Stimulated activated CD4-positive, alpha-beta T cell treated with anti-CD3 and anti-CD28 coated beads, Interleukin-2, amount 100 ng/mL, for 4 hours (primary cell): ENCODE measurements at places on chromosomes 12 and 14.

DNA sequence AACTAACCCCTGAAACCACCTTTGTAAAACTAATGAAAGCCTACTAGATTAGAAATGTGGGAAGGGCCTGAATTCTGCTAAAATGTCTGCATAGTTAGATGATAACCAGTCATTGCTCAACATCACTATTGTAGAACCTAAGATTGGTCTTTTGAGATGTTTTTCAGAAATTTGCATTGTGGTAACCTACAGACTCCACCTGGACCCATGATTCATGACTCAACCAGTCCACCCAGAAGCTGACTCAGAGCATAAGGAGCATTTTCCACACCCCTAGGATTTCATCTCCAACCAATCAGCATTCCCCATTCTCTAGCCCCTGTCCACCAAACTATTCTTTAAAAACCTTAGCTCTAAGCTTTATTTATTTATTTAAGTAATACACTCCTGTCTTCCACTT is 30.4 kb upstream of the CHGA start:
- no peak for DNase-seq

- DNase-seq: no peak
Measured at GRCh38 chr14:78324353-78324752, 154.2 kb downstream of the NRXN3 start.

GRCh38 chr12:95462551-95462950 is 11.4 kb upstream of the METAP2 start:
- no peak for DNase-seq

DNA sequence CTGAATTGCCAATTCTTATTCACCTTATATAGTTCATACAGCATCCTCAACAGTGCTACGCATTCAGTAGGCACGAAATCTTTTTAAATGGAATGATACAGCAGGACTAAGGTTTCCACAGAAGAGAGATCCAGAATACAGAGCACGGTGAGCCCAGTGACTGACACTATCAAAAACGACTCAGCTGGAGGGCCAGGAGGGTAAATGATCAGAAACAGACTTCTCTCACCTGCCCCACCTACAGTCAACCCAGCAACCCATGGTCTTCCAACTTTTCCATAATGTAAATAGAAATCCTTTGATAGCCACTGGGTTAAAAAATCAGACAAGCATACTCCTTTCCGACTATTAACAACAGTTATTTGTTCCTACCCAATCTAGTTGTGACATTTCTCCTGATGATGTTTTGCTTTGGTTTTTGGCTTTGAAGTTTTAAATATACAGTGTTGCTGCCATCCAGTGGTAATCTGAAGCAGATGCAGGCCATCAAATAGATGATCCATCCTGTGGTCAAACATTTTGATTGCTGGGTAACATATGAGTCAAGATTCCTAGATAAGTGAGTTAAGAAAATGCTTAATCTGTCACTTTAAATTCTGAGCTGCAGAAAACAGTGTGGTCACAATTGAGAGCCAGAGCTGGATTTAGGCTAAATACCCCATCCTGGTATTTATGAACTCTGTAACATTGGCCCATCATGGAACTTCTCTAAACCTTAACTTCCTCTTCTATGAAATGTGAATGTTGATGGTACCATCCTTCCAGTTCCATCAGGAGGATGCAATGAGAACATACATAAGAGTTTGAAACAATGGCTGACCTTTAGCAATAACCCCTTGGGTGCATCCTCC is 42.0 kb downstream of the GPHB5 start:
- no peak for DNase-seq

GRCh38 chr12:480831-481816 is 21.4 kb downstream of the B4GALNT3 start:
- DNase-seq: no peak

DNA sequence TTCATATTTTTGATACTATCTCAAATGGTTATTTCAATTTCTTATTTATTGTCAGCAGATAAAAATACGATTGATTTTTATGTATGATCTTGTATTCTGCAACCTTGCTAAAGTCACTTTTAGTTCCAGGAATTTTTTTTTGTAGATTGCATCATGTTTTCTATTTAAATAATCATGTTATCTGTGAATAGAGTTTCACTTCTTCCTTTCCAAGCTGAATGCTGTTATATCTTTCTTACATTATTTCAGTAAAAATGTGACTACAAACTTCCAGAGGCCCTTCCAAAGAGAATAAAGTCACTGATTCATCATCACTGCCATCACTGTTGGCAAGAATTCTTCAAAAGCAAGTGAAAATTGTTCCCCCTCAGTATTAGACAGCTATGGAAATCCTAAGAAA is 104.7 kb upstream of the RAP1B start:
- DNase-seq: no peak

DNA sequence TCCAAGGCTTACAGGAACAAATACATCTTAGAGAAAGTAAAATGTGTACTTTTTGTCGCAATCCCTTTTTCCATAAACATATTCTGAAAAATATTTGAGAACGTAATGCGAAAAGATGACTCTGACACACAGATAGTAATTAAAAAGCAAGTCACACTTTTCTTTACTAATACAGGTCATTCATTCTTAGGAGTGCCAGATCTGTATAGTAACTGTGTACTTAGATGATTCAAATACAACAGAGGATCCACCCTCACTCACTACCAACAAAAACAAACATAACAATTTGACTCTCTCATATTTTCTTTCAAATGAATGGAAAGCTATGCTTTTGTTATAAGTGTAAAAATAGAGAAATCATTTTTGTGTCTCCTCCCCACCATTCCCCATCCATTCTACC is 795.4 kb downstream of the SLC6A15 start:
- no peak for DNase-seq

- DNase-seq: peak; percentile 30
Measured at GRCh38 chr12:71746974-71747611, 7.6 kb upstream of the RAB21 start.

DNA sequence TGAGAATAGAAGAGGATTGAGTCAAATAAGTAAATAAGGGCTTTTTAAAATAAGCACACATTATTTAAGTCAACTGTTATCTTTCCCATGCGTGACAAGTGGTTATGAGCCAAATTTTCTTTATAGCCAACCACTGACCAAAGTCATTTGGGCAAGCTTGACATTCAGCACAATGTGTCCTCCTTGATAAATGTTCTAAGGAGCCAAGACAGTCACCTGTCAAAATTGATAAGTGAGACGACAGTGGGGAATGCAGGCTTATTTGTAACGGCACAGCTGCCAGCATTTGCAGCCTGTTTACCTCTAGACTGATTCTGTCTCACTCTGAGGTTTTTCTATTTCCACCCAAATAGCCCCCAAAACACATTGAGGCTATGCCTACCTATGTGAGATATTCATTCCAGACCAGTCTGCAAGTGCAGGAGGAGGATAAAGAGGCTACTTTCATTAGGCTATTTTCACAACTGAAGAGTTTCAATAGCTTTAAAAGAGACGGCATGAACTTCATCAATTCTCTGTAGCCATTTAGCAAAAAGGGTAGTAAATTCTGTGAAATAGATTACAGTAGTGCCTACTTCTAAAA is 339.5 kb downstream of the PDZRN4 start:
- no peak for DNase-seq

DNA sequence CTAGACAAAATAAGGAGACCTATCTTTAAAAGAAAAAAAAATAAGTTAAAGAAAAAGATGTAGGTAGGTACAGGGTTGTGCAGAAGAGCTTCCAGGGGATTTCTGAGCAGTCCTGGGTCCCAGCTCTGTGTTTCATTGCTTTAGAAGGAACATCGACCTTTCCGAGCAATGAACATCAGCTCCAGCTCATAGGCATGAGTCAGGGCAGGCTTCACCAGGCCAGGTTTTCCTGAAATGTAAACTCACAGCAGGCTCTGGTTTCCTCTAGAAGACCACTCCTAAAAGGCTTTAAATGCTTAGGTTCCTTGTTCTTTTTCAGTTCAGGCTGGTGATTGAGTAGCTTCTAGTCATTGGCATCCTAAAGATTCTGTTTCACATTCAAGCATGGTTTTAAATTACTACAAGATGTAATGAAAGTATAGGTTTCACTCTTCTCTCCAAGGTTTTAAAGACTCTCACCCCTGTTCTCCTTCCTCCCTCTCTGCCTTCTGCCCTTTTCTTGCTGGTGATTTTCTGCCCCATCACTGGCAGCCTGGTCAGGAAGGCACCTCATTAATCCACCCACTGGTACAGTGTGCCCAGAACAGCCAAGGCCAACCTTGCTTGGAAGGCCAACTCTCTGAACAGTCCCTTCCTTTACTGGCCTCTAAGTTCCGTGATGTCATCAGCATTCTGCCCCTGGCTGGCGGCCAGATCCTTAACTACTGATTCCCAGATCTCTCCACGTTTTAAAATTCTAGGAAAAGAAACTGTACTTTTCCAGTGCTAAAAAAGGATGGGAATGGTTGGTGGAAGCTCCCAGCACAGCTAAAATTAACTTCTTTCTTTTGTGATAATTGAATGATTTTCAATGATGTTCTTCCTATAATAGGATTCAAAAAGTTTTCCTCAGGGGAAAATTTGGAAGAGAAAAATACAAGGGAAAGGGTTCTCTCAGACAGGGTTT is 109.4 kb upstream of the HIF1A start:
- no peak for DNase-seq

- no peak for DNase-seq
Measured at GRCh38 chr12:99068993-99069747, 424.1 kb downstream of the APAF1 start.

- no peak for DNase-seq
Measured at GRCh38 chr12:7099290-7099996, 7.2 kb upstream of the C1R start.

GRCh38 chr14:104973135-104973384 is 5.1 kb downstream of the AHNAK2 start:
- DNase-seq: no peak

GRCh38 chr12:123801573-123802178 is 39.6 kb downstream of the DNAH10 start:
- no peak for DNase-seq

GRCh38 chr12:54421879-54422250 is 2.8 kb upstream of the ITGA5 start:
- DNase-seq: no peak

GRCh38 chr12:105462831-105463230 is 132.3 kb downstream of the C12orf75 start:
- DNase-seq: no peak

DNA sequence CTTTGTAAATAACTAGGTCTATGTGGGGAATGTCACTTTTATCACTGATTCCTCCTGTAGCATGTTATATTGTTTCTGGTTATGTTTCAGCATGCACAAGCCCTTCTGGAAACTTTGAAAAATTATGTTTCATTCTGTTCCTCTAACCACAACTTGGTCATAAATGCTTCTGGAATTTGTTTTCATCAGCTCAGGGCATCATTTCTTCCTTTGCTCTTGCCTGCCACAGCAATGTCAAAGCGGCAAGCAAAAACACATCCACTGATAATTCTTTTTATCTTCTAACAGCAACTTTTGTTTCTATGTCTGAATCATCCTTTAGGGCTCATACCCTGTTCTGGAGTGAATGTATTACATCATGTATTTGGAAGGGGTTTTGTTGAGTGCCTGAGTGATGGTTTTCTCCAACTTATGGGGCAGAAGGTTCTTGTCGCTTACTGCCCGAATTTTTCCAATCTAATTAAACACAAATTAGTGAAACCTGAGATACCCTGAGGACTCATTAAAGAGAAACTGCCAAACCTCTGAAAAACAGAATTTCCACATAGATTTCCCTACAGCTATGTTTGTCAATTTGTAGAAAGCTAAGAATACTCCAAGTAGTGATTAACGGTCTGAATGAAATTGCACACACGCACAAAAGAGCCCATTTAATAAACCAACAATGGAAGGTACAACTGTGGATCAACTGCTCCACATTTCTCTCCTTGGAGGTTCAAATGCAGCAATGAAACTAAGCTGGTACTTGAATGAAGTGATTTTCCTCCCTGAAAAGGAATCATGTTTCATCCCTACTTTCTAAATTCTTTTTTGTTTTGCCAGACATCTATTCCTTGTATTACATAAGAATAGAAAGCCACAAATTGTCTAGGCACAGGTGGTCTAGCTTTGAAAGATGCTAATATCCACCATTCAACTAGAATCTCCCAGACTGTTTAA is 173.5 kb upstream of the KRR1 start:
- DNase-seq: no peak

GRCh38 chr14:77197988-77198387 is 16.4 kb downstream of the TMEM63C start:
- DNase-seq: no peak

- DNase-seq: peak; percentile 71
Measured at GRCh38 chr14:90697577-90698206, 118.5 kb downstream of the TTC7B start.

GRCh38 chr14:62118461-62118860 is 356.2 kb downstream of the SNAPC1 start:
- no peak for DNase-seq

DNA sequence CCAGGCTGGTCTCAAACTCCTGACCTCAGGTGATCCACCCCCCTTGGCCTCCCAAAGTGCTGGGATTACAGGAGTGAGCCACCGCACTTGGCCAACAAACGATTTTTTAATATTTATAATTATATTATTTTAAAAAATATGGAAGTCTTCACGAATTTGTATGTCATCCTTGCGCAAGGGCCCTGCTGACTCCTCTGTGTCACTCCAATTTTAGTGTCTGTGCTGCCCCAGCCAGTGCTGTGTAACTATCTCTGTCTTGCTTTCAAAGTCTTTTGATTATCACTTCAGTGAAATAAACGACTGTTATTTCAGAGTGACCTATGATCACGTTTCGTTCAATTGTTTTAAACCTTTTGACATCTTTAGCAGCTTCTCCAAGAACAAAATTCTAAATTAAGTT is 13.1 kb upstream of the MMP17 start:
- DNase-seq: no peak

- DNase-seq: no peak
Measured at GRCh38 chr14:102164241-102164641, 24.5 kb downstream of the WDR20 start.
